Colonic mucosa (tissue), 4 donors: ENCODE measurements at places on chromosomes 16 and 17.

- peak; percentile 26 for DNase-seq
Observed at GRCh38 chr16:15857724-15858560, 1.1 kb upstream of the MYH11 start.

DNA sequence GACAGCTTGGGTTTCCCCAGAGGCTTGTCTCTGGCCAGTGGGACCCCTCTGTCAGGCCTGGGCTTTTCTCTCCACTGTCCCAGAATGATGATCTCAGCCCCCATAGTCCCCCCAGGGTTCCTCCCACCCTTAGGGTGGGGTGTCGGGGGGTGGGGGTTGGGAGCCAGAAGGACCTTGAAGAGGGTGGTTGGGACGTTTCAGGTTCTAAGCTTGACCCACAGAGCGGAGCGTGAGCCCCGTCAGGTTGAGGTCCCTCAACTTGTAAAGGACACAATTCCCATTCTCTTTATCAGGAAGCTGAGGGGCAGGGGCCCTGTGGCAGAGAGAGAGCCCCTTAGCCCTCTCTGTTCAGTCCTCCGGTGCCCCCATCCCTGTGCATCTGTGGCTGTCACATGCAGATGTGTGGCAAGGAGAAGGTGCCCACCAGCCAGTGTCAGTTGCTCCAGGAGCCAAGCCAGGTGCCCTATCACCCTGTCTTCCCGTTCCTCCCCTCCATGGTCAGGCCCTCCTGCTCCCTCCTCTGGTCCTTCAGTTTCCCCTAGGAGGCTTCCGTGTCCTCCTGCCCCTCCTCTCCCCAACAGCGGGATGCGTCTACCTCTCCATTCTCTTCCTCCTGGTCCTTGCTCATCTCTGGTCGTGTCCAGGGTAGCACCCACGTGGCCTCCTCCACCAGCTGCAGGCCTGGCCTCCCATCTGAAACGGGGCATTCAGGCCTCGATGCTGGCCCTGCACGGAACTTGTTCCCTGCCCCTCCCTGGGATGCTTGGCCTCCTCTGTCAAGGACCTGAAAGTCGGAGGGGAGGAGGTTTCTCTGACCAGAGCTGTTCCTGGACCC, 1.5 kb upstream of the NTN3 start:
- no peak for DNase-seq

DNA sequence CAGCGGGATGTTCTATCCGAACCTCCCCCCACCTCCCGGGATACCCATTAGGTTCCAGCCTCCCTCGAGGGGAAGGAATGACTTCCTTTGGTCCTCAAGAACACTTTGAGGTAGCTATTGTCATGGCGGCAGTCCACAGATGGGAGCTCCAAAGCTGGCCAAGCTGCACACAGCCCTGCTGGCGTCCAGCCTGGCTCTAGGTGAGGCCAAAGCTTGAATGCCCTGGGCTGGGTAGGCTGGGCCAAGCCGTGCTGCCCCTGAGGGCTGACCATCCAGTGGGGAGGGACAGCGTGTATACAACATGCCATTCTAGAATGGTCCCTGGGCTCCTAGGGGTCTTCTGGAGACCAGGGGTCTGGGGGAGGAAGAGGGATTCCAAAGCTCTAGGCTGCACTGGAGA, 43.5 kb downstream of the PEMT start:
- no peak for DNase-seq

GRCh38 chr17:59440757-59441463, 109.5 kb downstream of the YPEL2 start:
- DNase-seq, result peak; percentile 96

- DNase-seq, result no peak
Observed at GRCh38 chr16:51399908-51400670, 249.0 kb upstream of the SALL1 start.

GRCh38 chr17:57302690-57303465, 46.6 kb downstream of the MSI2 start:
- DNase-seq, result no peak

DNA sequence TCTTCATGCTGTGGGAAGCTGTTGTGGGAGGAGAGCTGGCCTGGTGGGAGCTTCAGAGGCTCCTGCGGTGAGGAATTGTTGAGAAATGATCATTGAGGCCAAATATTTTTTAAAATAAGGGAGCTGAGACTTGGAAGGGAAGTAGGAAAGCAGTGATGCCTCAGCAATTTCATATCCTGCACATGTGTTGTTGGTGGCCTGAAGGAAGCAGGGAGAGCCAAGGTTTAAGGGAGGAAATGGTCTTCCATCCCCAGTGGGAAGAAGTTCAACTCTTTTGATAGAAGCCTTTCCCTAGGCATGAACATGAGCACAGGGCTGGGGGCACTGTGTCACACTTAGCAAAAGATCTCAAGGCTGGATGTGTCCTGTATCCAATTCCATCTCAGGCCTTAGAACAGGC, at the start of gene CCL14:
TSS of gene CCL14 (minus strand) at position 87 of the 400 bp plus-strand sequence. CDS start at position 7, 80 bp downstream.
- no peak for DNase-seq

GRCh38 chr17:12790249-12791106, 1.2 kb downstream of the ARHGAP44 start:
- DNase-seq, result peak; percentile 45

DNA sequence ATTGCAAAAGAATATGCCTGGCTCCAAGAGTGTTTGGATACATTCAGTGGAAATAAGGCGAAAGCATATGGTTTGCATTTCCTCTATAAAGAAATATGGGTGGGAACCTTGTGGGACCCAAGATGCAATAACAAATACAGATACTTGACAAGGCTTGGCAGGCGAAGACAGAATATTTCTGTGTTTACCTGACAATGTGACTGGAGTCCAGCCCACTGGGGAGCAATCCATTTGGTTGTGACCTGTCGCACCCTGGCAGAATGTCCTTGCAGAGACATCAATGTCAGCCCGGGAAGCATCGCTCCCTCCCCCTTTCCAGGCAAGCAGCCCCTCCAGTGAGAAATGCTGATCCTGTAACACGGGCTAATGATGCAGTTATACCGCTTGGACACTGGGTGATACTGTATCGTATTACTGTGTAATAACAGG, 296.6 kb downstream of the MAF start:
- DNase-seq, result no peak

GRCh38 chr16:84985079-84986065, 26.0 kb downstream of the ZDHHC7 start:
- no peak for DNase-seq

GRCh38 chr17:79769570-79770506, 8.1 kb upstream of the CBX2 start:
- DNase-seq, result no peak
